ENCODE measurements at places on chromosomes 3 and 15. TPM values are rescaled to one million over a fixed set of nuclear protein-coding genes. Genes with fewer than 3 reads are reported as not detected.

CCR5 gene
- not detected for total RNA-seq

CTXND1 gene
- total RNA-seq: not detected

COLQ gene
- total RNA-seq: 1.6 TPM

RASGRP1 gene
- 0.05 TPM for total RNA-seq

GCHFR gene
- 5.8 TPM for total RNA-seq

ZPLD1 gene
- total RNA-seq: not detected

RBM5 gene
- 66.3 TPM for total RNA-seq

KIF15 gene
- 0.59 TPM for total RNA-seq

KCNMB3 gene
- 0.37 TPM for total RNA-seq

ETFA gene
- total RNA-seq: 62.8 TPM

MYO5C gene
- total RNA-seq: 0.25 TPM

AMIGO3 gene
- 0.54 TPM for total RNA-seq
